CD4-positive, alpha-beta T cell treated with Interleukin-21 for 1 hour (primary cell): ENCODE measurements at places on chromosomes 11 and 22.

DNA sequence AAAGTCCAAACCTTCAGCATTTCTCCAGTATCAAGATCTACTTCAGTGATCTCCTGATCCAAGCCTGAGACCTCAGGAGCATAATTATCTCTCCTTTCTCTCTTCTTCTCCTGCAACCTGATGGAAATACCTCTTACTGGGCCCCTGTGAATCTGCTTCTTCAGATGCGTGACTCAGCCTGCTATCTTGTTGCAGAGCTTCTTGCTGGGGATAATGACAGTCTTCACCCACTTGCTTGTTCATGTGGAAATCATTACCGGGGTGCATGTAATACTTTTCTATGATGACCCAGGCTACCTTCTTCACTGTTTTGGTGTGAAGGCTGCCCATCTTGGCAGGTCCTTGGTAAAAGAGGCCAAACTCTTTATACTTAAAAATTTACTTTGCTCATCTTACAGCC, 140.0 kb upstream of the POU2AF2 start:
- no peak for DNase-seq

- no peak for DNase-seq
Measured at GRCh38 chr11:13876423-13876822, 86.1 kb upstream of the SPON1 start.

DNA sequence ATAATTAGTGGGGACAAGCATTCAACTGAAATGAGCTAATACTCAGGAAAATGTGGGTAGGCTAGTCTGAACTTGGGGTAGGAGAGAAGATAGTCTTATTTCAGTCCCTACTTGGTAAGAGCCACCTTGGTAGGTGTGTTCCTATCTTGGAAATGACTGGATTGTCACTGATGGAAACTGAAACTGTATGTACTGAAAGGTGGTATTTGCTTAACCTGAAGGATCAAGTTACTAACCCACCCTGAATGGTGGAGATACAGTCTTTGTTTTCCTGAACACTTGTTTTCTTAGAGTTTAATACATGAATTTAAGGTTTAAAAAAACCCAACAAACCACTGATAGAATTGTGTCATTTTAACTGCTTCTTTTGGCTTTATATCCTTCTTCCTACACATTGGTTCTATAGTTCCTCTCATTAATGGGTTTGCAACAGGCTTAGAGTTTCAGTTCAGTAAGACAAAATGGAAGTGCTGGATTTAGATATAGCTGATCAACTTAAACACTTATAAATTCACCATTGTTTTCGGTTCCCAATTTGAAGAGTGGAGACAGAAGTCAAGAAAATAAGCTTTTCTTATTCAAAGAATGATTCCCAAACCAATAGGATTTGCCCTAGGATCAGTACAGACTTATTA, 4.2 kb downstream of the FAR1 start:
- DNase-seq, result no peak

GRCh38 chr22:29994943-29995342, 85.3 kb upstream of the HORMAD2 start:
- DNase-seq, result no peak

DNA sequence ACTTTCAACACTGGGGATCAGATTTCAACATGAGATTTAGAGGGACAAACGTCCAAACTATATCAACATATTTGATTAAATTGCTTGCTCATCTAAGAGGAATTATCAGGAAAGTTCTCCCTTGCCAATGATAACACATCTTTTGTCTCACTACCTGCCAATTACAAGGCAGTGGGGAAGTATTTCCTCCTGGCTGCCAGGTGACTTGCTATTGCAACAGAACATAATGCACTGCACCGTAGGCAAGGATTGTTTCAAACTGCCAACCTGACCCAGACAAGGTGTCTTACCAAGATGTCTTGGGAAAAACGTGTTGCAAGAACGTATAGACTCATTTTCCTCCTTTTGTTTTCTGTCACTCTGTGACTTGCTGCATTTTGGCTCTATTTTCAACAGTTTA, 711.6 kb downstream of the METTL15 start:
- no peak for DNase-seq

- peak; percentile 44 for DNase-seq
Measured at GRCh38 chr11:2156416-2157182, 4.4 kb downstream of the INS start.
